Suppressor macrophage treated with lipopolysaccharide for 4 hours (primary cell): ENCODE measurements at places on chromosomes 5 and 9.

GRCh38 chr5:92560698-92561401 lies 1020.2 kb downstream of the NR2F1-AS1 start:
- DNase-seq: no peak

- peak; percentile 11 for DNase-seq
Observed at GRCh38 chr5:151897896-151898295, 26.8 kb downstream of the GLRA1 start.

DNA sequence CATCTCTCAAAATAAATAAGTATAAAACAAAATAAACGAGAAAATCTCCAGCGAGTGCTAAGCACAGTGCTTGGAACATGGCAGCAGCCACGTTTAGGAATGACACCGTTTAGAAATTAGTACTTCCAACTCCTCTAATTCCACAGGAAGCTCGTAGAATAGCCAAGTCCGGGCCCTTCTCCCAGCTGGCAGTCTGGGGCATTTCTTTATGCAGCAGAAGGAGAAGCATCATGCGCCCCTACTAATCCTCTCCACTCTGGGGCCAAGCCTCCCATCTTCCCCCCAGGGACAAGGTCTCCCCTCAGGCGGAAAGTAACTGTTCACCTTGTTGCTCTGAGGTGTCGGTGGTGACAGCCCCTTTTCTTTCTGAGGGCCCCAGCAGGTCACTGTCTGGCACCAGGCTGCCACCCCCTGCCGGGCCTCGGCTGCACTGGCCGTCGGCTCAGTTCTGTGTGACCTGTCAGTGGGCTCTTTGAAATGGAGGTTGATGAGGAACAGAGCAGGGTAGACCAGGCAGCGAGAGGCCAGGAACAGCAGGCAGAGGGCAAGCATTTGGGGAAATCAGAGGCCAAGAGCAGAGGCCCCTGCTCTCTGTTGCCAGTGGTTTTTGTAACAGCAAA lies 113.5 kb upstream of the WWC1 start:
- no peak for DNase-seq

DNA sequence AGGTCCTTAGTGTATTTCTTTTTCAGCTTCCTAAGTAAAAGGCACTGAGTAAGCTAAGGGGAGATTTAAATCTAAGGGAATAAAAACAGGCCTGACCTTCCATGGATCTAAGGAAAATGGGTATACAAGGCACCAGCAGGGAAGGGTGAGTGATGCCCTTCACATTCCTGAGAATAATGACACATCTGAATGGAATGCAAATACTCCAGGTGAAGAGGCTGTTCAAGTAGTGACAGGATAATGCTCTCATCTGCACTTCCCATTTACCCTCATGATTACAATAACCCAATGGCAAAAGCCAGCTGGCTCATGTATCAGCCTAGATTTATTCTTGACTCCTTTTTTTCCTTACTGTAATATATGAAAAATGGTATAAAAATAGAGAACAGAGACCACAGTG lies 216.2 kb upstream of the ACTBL2 start:
- no peak for DNase-seq

- DNase-seq: no peak
Observed at GRCh38 chr5:16378762-16379161, 86.8 kb downstream of the ZNF622 start.

DNA sequence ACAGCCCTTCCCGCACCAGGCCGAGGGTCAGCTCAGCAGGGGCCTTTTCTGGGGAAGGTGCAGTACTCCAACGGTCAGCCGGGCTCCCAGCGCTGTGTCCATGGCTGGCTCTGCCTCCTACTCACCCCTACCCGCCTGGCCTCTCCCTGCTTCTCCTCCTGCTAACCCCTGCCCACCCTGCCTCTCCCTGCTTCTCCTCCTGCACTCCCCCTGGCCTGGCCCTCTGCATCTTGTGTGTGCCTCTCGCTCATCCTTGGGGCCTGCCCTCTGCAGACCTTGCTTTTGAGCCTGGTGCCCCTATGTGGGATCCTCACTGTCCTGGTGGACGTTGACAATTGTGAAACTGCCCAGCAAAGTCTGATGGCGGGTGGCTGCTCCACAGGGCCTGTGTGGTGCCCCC lies 274.6 kb upstream of the IRX2 start:
- no peak for DNase-seq

DNA sequence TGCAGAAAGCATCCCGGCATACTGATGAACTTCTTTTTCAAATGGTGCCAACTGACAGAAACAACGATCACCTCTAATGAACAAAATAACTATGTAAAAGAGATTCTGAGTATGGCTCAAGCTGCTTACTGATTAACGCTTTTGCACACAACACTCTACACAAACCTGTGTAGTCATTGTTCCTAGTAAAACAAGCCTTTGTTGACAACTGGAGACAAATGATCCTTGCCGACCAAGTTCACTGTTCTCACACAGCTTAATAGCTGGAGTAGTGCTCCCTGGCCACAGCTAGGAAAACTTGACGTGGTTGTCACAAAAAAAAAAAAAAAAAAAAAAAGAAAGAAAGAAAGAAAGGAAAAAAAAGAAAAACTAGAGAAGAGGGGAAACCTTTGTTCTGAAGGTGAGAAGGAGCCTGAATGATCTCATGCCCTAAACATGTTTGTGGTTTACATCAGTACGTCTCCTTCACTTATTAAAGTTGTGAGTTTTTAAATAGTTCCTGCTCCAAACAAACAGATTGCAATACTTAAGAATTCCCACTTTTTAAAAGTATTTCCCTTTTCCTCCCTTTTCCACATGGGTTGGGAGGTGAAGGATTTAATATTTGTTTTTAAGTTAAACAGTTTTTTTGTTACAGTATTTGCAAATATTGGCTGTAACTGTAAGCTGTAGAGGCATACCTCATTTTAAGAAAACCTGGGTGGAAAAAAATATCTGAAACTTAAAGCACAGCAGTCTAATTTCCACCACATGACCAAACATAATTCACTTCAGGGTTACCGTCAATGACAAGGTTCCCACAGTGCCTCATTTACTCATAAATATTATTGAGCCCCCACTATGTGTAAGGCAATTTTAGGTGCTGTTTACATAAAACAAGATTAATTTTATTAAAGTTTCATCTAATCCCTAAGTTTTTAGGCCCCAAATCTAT lies 63.7 kb downstream of the GLIS3 start:
- no peak for DNase-seq

GRCh38 chr5:51181208-51181894 lies 201.9 kb upstream of the ISL1 start:
- no peak for DNase-seq

- no peak for DNase-seq
Observed at GRCh38 chr9:25861421-25861820, 183.2 kb upstream of the TUSC1 start.

- no peak for DNase-seq
Observed at GRCh38 chr5:93192683-93193082, 388.3 kb downstream of the NR2F1-AS1 start.

GRCh38 chr5:144369006-144369405 lies 198.3 kb downstream of the KCTD16 start:
- no peak for DNase-seq

GRCh38 chr5:33745101-33745770 lies 146.6 kb downstream of the ADAMTS12 start:
- no peak for DNase-seq

DNA sequence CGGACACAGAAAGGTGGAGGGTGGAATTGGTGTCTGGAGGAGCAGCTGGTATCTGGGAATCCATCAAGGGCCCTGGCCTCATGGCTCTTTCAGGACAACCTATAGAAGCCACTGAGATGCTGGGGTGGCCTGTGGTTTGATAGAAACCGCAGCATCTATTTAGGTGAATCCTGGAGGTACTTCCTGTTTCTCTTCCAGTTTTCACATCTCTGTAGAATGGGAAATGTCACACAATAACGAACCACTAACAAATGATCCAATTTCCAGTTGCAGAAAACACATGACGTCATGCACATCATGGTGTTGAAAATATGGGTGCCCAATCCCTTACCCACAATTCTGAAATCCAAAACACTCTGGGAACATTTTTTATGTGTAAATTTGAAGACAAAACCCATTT lies 52.2 kb downstream of the ROPN1L start:
- DNase-seq: no peak

DNA sequence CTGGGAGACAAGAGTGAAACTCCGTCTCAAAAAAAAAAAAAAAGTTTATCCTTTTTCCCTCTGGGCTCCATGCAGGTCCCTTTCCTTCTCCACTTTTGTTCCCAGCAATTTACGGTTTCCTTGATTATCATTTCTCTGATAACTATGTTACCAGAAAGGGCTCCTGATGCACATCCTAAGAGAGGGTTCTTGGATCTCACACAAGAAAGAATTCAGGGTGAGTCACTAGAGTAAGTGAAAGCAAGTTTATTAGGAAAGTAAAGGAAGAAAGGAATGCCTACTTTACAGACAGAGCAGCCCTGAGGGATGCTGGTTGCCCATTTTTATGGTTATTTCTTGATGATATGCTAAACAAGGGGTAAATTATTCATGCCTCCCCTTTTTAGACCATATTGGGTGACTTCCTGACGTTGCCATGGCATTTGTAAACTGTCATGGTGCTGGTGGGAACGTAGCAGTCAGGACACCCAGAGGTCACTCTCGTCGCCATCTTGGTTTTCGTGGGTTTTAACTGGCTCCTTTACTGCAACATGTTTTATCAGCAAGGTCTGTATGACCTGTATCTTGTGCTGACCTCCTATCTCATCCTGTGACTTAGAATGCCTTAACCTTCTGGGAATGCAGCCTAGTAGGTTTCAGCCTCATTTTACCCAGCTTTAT lies 13.5 kb upstream of the MELK start:
- DNase-seq: no peak

DNA sequence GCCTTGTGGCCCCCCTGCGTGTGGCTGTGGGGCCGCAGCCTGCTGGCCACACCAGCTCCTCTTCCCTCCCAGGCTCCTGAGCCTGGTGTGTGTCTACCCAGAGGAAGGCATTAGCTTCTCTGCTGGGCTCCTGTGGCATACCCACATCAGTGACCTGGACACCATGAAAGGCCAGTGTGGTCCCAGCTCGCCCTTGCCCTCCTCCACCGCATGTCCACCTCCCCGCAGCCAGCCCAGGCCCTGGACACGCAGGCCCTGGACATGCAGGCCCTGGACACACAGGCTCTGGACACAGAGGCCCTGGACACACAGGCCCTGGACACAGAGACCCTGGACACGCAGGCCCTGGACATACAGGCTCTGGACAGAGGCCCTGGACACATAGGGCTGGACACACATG lies 153.4 kb upstream of the PPP1R26 start:
- DNase-seq: no peak

DNA sequence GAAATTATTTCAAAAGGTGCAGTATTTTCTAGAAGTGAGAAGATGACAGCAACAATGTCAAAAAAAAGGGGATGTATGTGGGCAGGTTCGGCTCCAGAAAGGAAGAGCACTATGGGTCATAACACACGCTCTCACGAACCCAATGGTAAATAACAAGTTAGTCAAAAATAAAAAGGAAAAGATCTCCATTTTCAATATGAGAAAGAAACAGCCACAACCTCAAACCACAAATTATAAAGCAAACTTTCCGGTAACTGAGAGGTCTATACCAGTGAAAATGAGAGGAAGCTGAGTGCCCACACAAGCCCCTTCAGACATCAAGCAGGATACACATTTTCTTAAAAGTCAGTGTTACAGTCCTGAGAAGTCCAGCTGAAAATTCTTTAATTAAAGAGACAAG lies 398.5 kb upstream of the RPS23 start:
- peak; percentile 28 for DNase-seq

- DNase-seq: no peak
Observed at GRCh38 chr9:17349831-17350230, 215.0 kb downstream of the CNTLN start.

DNA sequence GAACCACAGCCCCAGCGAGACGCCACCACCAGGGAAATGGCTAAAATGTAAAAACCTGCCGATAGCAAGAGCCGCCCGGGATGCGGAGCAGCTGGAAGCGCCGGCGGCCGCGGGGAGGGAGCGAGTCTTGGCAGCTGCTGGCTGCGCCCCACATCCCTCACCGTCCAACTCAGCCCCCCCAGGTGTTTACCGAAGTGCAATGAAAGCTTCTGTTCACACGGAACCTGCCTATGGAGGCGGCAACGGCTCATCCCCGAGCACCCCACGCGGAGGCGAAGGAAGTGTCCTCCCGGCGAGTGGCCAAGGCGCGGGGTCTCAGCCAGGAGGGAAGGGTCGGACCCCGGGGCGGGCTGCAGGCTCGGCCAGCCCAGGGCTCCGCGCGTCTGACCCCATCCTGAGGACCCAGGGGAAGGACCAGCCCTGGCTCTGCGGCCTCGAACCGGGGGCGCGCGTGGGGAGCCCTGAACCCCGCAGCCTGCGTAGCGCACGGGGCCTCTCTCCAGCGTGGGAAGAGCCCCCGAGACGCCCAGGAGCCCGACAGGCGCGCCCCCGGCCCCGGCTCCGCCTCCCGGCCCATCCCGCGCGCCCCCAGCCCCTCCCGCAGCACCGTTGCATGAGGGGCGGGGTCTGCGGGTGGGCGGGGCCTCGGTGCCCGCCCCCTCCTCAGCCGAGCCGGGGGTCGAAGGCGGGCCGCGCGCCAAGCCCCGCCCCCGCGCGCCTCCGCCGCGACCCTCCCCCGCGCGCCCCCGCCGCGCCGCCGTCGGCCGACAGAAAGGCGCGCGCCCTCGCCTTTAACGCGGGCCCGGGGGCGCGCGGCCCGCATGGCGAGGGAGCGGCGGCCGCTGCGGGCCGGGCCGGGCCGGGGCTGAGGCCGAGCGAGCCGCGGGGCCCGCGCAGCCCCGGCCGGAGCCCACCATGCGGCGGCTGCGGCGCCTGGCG lies at the start of gene DIPK1B:
TSS of gene DIPK1B (plus strand) at position 822 of the 939 bp plus-strand sequence. CDS start at position 916, 94 bp downstream.
- no peak for DNase-seq

GRCh38 chr5:123671042-123671441 lies 159.1 kb downstream of the CSNK1G3 start:
- DNase-seq: peak; percentile 61

- no peak for DNase-seq
Observed at GRCh38 chr5:87231037-87231808, 36.5 kb upstream of the RASA1 start.

DNA sequence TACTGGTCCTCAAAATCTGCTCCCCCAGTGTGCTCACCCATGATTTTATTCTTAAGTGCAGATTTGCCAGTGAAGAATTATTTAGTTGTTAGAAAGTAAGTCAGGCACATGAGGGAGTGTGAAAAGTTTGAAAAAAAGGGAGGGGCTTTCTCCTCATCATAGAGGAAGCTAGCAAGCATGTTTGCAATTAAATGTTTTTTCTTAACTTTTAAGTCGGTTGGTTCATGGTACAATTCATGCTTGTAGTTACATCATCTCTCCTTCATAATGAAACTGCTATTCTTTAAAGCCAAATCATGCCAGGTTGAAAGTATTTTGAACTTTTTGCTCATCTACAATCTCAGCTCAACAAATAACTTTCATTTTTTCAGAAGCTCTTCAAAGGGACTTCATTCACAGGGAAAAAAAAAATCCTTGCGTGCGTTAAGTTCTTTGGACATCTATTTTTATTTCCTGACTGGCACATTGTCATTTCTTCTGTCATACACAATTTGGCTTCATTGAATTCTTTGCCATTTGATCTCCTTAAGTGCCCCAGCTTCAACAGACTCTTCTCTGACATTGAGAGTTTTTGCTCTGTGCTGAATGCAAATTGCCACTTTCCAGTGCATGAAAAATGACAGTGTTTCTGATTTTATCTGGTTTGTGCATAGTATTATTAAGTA lies 456.9 kb downstream of the TMEM232 start:
- DNase-seq: no peak
